Esophagus mucosa (tissue), 1 donor: ENCODE measurements at places on chromosomes 11 and 22.

GRCh38 chr11:109347304-109347703 lies 74.7 kb upstream of the C11orf87 start:
- no peak for ATAC-seq

DNA sequence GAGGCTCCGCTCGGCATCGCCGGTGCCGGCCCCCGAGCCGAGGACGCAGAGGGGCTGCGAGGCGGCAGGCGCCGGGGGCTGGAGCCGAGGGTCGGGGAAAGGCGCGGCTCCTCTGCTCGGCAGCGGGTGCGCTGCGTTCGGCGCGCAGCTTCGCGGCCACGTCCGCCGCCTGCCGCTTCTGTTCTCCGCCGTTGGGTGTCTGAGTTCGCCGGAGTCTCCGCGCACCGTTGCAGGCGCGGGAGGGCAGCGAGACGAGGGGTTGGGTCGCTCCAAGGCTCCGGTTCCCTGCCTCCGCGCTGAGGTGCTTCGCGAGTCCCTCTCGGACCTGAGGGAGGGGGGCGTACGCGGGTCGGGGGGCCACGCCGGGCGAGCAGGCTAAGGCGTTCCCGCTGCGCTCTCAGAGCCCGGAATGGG lies 347 bp downstream of the MN1 start:
- ATAC-seq: peak; percentile 28

DNA sequence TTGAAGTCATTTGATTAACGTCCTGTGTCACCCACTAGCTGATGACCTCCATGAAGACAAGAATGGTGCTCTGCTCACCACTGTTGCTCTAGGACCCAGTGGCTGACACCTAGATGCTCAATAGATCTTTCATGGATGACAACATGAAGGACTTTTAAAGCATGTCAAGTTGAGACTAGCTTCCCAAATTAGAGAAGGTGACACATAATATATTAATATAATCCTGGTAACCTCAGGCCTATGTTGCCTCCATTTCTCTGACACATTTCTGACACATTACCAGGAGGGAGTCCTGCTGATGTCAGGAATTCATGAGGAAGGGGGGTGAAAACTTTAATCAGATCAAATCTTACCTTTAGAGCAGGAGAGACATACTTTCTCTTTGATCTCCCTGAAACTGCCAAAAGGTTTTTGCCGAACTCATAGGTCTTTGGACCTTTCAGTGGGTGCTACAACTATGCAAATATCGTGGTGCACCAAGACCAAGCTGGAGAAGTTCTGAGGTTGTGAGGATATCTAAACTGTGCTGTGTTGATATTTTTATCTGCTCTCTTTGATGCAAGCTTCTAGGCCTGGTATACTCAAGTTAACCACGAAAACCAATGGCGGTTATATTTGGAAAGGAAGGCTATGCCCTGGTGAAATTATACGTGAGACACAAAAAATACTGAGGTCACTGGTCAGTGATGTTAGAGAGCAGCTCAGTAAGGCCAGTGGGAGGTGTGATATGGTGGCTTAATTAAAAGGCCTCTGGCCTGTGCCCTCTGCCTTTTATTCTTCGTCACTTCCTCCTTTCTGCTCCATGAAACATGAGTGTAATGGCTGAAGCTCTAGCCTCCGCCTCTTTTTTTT lies 13.2 kb upstream of the AMPD3 start:
- peak; percentile 44 for ATAC-seq

DNA sequence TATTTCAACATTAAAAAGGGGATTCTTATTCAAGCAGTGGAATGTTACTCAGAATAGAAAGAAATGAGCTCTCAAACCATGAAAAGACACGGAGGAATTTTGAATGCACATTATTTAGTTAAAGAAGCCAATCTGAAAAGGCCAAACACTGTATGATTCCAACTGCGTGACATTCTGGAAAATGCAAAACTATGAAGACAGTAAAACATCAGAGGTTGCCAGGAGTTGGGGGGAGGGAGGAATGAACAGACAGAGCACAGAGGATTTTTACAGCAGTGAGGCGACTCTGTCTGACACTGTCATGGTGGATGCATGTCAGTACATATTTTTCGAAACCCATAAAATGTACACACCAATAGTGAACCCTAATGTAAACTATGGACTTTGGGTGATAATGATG lies 22.9 kb upstream of the THY1 start:
- ATAC-seq: no peak

GRCh38 chr11:96207459-96208449 lies 135.2 kb downstream of the MAML2 start:
- ATAC-seq: peak; percentile 59

- ATAC-seq: no peak
Observed at GRCh38 chr11:96107143-96107824, 183.4 kb upstream of the MTMR2 start.

- no peak for ATAC-seq
Observed at GRCh38 chr11:42521994-42522393, 789.8 kb upstream of the API5 start.

DNA sequence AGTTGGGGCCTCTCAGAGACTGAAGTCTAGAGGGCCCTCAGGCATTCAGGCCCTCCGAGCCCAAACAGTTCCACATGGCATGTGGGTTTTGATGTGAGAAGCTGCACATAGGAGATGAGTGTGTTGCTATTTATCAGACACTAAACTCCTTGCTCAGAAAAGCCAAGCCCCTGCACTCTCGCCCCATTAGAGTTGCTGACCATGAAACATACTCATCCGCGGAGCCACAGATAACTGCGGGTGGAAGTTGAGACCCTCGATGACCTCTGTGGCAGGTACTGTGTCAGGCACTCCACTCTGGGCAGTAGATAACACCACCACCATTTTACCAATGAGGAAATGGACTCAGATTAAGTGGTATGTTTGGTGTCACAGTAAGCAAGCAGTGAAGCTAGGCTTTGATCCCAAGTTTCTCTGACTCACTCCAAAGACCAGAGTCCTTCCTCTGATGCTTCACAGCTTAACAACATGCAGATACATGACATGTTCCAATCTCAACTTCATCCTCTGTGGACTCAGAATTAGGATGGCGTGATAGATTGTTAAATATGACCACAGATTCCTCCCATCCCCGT lies 202.1 kb downstream of the ADAMTS15 start:
- ATAC-seq: peak; percentile 45
